Stimulated activated CD8-positive, alpha-beta memory T cell treated with anti-CD3 and anti-CD28 coated beads, Interleukin-4, amount 100 ng/mL, for 24 hours (primary cell): ENCODE measurements at places on chromosomes 3 and 15.

DNA sequence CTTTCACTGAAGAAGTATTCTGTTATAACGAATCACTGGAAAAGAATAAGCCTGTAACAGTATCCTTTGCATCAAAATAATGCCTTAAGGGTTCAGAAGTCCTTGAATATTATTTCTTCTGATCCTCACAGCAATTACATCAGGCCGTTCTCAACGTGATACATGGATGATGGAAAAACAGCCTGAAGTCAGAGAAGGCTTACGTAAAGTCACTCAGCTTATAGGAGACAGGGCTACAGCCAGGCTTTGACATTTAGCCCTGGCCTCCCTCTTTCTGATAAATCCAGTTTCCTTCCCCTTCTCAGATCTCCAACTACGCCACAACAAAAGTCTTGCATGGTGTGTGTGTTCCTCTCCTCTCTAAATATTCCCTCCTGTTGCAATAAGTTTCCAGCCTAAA lies 131.9 kb downstream of the ANO10 start:
- no peak for DNase-seq

GRCh38 chr3:24400015-24400414 lies 94.6 kb downstream of the THRB start:
- no peak for DNase-seq

DNA sequence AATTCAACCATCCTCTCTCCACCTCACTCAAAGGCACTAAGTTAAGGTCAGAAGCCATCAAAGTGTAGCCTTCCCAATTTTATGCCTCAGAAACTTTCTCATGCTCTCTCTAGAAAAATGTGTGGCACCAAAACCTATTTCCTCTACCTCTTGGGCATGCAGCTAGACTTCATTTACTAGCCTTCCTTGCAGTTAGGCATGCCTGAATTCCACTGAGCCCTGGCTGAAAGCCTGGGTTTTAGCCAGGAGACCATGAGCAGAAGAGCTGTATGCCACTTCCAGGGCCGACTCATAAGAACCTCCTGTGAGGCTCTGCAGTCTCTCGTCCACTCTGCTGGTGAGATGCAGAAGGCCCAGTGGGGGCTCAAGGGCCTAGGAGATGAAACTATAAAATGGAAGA lies 145.0 kb downstream of the MYLK start:
- DNase-seq = no peak

GRCh38 chr3:184561913-184562877 lies 610 bp downstream of the EPHB3 start:
- no peak for DNase-seq

GRCh38 chr3:170467571-170468147 lies 49.0 kb downstream of the CLDN11 start:
- no peak for DNase-seq

DNA sequence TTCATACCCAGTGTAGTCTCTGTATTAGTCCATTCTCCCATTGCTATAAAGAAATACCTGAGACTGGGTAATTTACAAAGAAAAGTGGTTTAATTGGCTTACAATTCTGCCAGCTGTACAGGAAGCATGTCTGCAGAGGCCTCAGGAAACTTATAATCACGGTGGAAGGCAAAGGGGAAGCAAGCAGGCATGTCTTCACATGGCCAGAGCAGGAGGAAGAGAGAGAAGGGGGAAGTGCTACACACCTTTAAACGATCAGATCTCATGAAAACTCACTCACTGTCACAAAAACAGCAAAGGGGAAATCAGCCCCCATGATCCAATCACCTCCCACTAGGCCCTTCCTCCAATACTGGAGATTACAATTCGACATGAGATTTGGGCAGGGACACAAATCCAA lies 6.3 kb upstream of the PARP14 start:
- DNase-seq = no peak

GRCh38 chr3:138082085-138082991 lies 33.1 kb downstream of the DZIP1L start:
- DNase-seq = no peak

- no peak for DNase-seq
Measured at GRCh38 chr3:170814822-170815221, 55.2 kb downstream of the RPL22L1 start.

DNA sequence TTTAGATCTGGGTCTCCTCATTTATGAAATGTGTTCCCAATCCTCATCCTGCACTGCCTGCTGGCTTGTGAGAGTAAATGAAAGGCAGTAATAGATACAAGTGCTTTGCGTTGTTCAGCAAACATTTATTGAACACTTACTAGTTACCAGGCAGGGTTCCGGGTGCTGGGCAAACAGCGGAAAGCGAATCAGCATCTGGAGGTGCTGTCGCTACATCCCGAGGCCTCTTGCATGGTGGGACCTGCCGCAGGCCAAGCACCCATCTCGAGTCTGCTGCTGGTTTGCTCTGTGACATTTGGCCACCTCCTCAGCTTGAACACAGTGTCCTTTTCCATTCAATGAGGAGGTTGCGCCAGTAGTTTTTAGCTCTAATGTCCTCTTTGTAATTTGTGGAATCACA lies 24.8 kb downstream of the TRAK1 start:
- no peak for DNase-seq

DNA sequence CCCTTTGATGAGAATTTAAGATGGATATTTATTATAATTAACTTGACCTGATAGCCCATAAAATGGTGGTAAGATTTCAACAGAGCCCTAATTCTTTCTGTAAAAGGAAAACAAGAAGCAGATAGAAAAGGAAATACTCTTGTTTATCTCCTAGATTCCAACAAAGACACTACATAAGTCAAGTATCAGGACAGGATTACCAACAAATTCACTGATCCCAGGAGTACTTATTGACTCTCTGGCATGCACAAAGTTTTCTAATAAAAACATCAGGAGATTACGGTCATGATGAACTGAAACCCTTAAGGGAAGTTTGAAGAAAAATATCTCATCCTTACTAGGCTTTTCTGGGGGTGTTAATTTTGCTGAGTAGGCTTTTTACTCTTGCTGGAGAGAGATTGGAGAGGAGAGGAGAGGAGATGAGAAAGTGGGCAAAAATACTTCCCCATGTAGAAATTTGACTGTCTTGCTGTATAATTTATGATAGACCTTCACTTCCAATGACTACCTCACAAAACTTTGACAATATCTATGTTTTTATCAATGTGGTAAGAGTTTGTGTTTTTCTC lies 43.1 kb upstream of the SLC24A5 start:
- DNase-seq = no peak

DNA sequence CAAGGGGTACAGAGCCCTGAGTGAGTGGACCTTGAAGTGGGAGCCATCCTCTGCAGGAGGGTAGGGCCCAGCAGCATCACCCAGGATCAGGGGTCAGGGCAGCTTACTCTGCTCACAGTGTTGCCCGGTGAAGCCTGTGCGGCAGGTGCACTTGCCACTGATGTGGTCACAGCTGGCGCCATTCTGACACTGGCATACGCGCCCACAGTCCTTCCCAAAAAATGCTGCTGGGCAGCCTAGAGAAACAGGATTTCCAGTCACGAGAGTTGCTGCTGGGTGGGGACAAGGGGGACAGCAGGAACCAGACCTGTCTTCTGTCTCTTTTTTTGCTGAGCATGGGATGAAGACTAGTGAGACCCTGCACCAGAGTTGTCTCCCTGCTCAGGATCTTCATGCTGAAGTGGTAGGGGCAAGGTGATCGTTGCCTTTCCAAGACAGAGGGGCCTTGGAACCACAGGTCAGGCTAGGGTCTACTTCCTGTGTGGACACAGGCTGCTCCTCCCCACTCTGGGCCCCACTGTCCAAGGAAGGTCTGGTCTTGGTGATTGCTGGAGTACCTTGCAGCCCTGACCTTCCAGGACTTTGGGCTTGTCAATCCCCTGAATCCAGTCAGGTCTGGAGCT lies 46.9 kb downstream of the RAB11A start:
- DNase-seq = no peak

- DNase-seq = no peak
Measured at GRCh38 chr15:90994059-90994416, 297 bp downstream of the PRC1 start.

- no peak for DNase-seq
Measured at GRCh38 chr15:65942436-65942835, 73.1 kb downstream of the RAB11A start.

GRCh38 chr3:73536336-73536895 lies 88.3 kb downstream of the PDZRN3 start:
- DNase-seq = no peak

DNA sequence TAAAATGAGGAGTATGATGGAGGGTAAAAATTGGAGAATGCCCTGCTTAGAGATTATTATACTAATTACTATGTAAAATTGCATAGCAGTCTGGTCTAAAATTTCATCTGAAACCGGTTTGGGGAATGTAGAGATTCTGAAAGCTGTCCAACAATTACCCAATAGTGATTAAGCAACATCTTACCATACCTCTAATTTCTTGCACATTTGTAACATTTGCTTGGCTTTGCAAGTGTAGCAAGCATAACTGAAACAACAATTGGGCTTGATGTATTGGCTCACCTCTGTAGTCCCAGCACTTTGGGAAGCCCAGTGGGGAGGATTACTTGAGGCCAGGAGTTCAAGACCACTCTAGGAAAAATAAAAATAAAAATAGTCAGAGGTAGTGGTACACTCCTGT lies 17.4 kb downstream of the AADACL2 start:
- DNase-seq = no peak

DNA sequence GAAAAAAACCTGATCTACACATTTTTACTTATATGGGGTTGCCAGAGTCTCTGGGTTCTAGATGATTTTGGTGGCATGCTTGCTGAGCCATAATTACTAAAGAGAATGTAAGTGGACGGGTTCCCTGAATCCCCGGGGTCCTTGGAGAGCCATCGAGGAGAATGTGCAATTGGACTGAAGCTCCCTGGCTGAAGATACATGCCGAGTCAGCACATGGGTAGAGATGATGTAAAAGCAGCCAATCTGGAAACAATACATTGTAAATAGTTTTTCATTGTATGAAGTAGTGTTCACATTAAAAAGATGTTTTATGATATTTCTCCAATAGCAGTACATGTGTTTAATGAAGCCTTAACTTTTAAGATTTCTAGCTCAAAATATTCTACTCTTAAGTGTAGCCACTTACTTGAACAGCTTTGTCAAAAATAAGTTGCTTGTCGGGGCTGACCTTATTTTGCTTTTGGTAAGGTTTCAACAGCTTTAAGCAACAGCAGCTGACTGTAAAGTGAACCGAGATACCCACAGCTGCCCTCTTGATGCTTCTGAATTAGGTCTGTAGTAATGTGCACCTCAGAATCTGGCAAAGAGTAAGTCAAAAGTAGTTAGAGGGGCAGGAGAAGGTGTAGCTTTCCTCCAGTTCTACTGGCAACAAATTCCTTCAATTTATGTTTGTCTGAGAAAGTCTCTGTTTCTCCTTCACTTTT lies 205.7 kb downstream of the PLCL2 start:
- no peak for DNase-seq

DNA sequence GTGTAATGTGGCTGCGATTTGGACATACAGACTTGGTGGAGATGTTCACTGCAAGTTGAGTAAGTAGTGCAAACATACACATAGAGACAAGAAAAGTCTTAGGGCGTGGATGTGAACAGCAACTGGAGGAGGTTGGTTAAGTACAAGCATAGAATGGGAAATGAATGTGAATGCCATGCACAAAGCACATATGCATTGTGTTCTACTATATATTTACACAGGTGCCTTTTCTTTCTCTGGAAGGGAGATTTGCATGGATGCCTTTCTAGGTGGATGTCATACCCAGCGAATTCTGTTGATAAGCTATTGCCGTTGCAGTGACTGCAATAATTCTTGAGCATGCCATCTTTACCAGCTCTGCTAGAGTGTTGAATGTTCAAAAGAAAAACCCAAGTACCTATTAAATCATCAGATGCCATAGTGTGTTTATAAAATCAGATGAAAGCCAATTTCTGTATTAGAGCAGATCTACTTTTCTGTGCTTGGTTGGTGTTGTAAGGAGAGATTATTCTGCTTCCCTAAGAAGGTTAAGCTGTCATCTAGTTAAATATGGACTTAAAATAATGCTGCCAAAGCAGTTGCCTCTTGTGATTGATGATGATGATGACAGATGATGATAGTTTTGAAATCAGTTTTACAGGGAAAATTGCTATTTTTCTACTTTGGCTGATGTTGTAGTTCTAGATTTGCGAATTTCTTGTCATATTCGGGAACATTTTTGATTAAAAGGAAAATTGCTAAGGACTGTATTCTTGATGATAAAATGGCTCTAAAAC lies 148.4 kb downstream of the CNTN4 start:
- no peak for DNase-seq

DNA sequence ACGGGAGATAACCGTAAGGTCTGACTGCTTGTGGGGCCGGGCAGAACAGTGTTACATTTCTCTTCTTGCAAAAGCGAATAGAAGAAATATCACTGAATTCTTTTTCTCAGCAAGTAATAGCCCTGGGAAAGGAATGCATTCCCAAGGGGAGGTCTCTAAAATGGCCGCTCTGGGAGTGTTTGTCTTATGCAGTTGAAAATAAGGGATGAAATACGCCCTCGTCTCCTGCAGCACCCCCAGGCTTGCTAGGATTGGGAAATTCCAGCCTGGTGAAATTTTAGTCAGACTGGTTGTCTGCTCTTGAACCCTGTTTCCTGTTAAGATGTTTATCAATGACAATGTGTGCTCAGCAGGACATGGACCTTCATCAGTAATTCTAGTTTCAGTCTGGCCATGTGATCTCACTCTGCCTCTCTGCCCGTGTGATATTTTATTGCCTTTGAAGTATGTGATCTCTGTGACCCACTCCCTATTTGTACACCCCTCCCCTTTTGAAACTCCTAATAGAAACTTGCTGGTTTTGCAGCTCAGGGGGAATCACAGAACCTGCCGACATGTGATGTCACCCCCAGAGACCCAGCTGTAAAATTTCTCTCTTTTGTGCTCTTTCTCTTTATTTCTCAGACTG lies 715.6 kb downstream of the ROBO1 start:
- no peak for DNase-seq

GRCh38 chr15:90421527-90421926 lies 33.5 kb downstream of the IQGAP1 start:
- no peak for DNase-seq

GRCh38 chr3:126373682-126374601 lies 16.7 kb upstream of the KLF15 start:
- no peak for DNase-seq

GRCh38 chr3:100702082-100702979 lies 7.0 kb upstream of the TFG start:
- no peak for DNase-seq

DNA sequence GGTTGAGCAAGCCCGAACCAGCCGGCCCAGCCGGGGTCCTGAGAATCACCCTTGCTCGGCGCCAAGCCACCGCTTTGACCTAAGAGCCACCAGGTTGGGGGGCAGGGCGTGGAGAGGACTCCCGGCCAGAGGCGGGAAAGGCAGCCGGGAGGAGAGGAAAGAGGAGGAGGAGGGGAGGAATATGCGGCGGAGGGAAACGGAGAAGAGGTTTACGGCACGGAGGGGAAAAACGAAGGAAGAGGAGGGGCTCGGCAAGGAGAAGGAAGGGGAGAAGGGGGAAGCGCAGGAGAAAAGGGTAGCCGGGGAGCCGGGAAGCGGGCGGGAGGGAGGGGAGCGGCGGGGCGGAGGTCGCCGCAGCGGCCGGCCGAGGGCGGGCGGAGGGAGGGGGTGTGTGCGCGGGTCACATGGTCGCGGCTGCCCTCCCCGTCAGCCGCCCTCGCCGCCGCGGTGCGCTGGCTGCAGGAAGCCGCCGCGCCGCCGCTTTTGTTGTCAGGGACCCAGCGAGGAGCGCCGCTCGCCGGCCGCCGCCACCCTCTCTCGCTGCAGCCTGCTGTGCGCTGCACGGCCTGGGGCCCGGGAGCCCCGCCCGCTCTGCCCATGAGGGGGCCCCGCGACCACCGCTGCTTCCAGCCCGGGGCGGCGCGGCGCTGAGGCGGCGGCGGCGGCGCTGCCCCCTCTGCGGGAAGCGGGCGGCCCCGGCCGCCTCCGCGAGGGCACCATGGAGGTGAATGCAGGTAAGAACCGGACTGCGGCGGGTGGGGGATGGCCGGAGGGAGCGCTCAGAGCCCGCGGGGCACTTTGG lies at the start of gene NR1D2:
Gene NR1D2, plus strand, starts transcription at position 426 of the 802 bp plus-strand sequence. Its CDS starts 293 bp downstream, at position 719.
- DNase-seq = peak; percentile 74

- DNase-seq = no peak
Measured at GRCh38 chr3:187196573-187197334, 532 bp upstream of the RTP1 start.
